Suppressor macrophage (primary cell): ENCODE measurements at places on chromosomes 2 and 18.

DNA sequence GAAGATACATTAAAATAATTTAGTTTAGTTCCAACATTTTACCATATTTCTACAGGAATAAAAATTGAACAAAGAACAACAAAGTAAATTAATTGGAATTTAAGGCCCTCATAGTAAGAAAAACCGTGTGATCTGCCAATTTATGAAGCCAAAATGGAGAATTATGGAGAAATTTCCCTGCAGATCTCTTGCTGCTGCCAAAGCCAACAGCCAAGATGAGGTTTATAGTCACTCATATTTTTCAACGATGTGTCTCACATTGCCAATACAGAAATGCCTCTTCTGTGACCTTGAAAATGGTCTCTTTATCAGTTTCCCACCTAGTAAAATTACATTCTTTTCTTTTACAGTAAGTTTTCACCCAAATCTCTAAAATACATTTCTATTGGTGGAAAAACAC lies 317.2 kb upstream of the FIGN start:
- DNase-seq, result no peak

DNA sequence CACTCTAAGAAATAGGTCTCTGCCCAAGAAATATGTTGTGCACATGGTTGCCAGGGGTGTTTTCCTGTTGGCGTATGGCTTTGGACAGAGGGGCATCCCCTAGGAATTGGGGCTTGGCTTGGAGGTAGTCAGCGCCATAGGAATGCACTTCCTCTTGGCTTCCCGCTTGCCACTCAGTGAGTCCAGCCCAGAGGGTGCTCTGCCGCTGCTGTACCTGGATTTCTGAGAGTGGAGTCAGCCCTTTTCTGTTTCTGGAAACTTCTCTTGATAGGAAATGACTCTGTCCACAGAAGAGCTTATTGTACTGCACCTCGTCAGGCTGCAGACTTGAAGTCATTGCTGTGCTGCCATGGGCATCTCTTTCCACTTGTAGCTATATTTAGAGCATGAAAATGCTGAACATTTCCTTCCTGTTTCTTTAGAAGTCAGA lies 116.7 kb upstream of the MGAT5 start:
- DNase-seq, result peak; percentile 56

DNA sequence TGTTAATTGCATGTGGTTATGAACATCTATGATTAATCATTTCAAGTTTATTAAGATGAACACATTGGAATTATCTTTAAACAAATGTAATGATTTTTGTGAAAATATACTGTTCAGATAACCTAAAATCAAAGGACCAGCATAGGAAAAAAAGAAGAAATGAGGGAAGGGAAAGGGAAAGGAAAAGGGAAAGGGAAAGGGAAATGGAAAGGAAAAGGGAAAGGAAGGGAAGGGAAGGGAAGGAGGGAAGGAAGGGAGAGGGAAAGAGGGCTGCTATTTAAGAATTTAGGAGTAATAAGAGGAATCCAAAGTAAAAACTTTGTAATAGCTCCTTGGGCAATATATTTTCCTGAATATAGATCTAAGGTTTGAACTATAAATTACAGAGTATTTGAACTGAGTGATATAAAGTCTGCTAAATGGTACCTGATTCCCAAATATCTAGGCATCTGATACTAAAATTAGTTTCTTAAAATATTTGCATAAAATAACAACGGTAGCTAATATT lies 726.3 kb downstream of the EPHA4 start:
- no peak for DNase-seq

DNA sequence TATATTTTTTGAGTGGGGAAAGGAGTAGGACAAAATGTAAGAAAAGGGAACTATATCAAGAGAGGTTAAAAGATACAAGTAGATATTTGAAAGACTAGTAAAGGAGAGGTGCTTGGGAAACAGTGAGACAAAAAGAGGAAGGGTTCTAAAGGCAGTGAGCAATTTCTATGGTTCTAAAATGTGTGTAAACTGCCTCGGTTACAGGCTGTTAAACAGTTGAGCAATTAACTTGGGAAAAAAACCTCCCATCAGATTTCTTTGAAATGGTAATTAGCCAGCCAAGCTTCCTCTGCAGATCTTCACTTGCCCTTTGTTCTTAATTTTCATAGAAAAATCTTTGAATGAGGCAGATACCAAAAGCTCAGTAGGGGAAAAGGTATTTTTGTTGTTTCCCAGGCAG lies 238.7 kb upstream of the KCNH7 start:
- no peak for DNase-seq

DNA sequence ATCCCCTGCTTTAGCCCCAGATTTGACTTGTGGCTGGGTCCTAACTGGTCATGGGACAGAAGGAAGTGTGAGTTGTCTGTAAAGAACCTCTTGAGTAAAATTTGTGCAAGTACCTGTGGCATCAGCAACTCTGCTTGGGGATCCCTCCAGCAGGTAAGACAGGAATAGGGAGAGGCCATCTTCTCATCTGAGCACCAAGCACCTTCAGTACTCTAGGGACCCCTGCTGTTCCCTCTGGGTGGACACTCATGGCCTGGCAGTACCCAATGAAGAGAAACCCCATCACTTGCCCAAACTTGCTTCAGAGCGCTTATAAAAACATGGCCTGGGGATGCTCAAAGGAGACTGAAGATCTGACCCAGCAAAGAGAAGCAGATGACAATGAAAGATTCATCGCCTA lies 297.8 kb downstream of the SP3 start:
- DNase-seq, result peak; percentile 10

- peak; percentile 83 for DNase-seq
Measured at GRCh38 chr2:55137024-55137958, 87.0 kb upstream of the RTN4 start.
